ENCODE measurements at places on chromosomes 4 and X. TPM values are rescaled to one million over a fixed set of nuclear protein-coding genes. Genes with fewer than 3 reads are reported as not detected.

GRCh38 chrX:136067966-136068365 lies 79.4 kb upstream of the FHL1 start:
- no peak for DNase-seq

The ADH6 gene
- total RNA-seq = not detected

- DNase-seq = no peak
These were observed 380.8 kb downstream of the BCOR start for GRCh38 chrX:39716802-39717540.

The CFAP97 gene
- 19.7 TPM for total RNA-seq

The MCUB gene
- total RNA-seq = 39.9 TPM

DNA sequence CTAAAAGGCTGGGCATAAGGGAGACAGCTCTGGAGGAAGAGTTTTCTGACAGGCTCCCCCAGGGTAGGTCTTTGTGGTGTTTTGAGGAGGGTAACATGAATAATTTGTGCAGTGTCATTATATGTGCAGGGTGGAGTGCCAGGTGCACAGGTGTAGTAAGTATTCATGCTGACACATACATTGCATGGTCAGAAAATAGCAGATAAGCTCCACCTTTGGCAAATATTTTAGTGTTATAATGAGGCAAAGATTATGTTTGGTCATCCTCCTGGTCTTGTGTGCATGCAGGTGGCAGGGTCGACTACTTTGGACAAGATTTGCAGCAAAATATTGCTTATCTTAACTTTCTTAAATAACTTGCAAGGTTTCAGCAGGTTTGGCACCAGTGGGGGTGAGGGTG lies 910.4 kb upstream of the PCDH10 start:
- DNase-seq = no peak

The NLGN3 gene
- total RNA-seq = 0.58 TPM

DNA sequence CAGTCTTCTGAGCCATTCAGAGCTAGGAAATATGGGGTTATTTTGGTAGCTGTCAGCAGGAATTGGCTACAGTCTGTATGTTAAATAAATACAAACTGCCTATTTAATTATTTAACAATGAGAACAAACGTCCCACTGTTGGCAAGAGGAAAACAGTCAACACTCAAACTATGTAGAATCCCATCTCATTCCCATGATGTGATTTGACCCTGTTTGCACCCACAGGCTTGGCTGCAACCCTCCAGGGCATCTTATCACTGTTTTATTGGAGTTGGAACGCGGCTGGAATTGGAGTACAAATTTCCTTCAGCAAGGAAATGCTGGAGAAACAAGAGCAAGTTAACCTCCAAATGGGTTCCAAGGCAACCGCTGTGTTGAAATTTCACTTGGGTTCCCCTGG lies 124.0 kb downstream of the KIT start:
- peak; percentile 15 for DNase-seq

The SLC38A5 gene
- total RNA-seq = 13.8 TPM

- no peak for DNase-seq
These were observed 33.3 kb upstream of the FAM47C start for GRCh38 chrX:36974911-36975310.

- no peak for DNase-seq
These were observed 5.7 kb downstream of the MXD4 start for GRCh38 chr4:2256156-2256731.

- no peak for DNase-seq
These were observed 57.1 kb downstream of the MAP7D2 start for GRCh38 chrX:20059467-20060128.

DNA sequence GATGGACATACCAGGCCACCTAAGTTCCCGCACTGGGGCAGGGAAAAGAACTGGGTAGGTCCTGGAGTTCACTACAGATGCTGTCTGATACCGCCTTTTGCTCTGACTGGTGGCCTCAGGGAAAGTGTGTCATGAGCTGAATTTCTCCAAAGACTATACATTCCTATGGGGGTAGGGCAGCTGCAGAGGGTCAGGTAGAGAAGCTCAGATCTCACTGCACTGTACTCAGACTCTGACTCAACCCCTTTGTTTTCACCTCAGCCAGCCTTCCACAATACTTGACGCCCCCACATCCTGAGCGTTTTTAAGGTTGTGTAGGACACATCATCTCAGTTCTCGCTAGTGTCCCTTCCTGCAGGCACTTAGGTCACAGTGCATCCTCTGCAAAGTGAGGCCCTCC lies 7.8 kb downstream of the GATB start:
- no peak for DNase-seq

DNA sequence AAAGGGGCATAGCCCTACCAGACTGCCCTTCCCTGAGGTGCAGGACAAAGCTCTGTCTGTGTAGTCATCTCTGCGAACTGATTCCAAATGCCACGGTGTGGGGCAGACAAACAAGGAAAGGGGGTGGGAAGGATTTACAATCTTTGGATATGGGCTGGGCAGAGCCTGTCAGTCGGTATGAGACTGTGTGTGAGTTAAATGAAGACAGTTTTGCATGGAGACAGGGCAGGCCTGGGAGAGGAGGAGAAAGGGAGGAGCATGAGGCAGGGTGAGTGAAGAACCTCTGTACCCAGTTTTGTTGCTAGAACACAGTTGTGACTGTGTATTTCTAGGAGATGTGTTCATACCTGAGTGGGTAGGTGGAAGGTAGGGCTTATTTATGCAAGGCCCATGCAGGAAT lies 59.4 kb upstream of the MSN start:
- no peak for DNase-seq

The POF1B gene
- total RNA-seq = 6.6 TPM

The CPLX1 gene
- 0.28 TPM for total RNA-seq

GRCh38 chr4:158949099-158949498 lies 153.8 kb upstream of the RAPGEF2 start:
- DNase-seq = no peak

DNA sequence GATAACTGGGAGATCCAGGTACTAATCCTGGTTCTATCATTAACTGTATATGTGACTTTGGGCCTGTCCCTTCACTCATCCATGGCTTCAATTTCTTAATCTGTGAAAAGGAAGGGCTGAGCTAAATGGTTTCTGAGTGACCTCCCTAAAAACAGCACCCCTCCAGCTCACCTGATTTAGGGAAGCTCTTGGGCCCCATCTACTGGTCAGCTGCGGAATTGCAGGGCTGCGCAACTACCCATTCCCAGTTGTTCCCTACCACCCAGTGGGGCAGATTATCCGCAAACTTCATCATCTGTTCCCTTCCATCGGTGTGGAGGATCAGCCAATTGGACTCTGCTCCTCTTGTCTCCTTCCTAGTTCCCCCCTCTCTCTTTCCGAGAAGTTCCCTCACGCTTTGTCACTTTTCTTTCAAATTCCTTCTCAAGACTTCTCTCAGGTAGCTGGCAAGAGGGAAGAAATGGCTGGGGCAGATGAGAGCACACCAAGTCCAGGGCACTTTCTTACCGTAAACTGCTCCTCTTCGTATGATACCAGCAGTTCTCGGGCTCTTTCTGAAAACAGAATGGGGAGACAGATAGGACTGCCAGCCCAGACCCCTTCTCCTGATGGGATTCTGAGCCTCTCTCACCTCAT lies 5.8 kb downstream of the LAS1L start:
- peak; percentile 41 for DNase-seq

- DNase-seq = no peak
These were observed 383.2 kb downstream of the EPHA5 start for GRCh38 chr4:65287071-65287470.

GRCh38 chrX:55874807-55875206 lies 157.3 kb downstream of the RRAGB start:
- no peak for DNase-seq

DNA sequence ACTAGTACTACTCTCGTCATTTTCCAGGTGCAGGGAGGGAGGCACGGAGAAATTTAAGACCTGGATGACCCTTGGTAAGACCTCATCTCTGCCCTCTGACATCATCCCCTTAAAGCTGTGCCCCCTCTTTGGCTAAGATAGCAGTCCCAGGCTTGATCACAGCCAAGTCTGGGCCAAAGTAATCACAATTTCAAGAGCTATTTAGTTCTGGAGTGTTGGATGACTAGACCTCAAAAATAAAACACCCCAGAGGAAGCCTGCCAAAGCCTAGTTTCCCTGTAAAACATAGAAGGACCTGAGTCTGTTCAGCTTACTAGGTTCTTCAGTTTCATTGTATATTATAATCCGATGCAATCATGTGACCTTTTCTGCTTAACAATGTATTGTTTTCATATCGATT lies 144.6 kb upstream of the ARHGEF9 start:
- DNase-seq = no peak

The RAI2 gene
- not detected for total RNA-seq

- DNase-seq = no peak
These were observed 252.5 kb downstream of the GPM6A start for GRCh38 chr4:175559526-175559925.

GRCh38 chr4:26420438-26420837 lies 69.8 kb downstream of the CCKAR start:
- DNase-seq = no peak

- DNase-seq = peak; percentile 65
These were observed 126.8 kb downstream of the KLHL8 start for GRCh38 chr4:87093443-87094123.

The CENPE gene
- total RNA-seq = 49.3 TPM

The RNF150 gene
- total RNA-seq = 23.4 TPM

- DNase-seq = no peak
These were observed 51.6 kb upstream of the BLTP1 start for GRCh38 chr4:122100508-122100907.

The MAGEC1 gene
- total RNA-seq = 1.4 TPM

The CT55 gene
- 0.08 TPM for total RNA-seq

The TASL gene
- not detected for total RNA-seq

- DNase-seq = no peak
These were observed 434.9 kb downstream of the ARHGAP24 start for GRCh38 chr4:85909851-85910250.

The PNCK gene
- total RNA-seq = not detected

DNA sequence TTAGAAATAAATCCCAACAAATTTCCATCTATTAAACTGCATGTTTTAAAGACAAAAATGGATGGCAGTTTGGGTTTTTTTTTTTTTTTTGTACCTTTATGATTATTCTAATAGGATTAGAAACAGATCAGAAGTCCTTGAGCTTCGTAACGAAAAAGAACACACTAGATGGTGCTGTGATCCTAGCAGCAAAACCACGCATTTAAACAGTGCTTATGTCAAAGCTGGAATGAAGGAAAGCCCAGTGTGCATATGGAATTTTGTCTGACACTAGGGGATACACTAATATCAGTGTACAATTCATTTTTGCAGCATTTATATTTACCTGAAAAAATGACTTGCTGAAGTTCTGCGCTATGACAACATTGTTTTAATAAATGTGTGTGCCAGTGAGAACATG lies 229.1 kb downstream of the VEGFC start:
- peak; percentile 7 for DNase-seq

The FRMPD3 gene
- total RNA-seq = not detected

DNA sequence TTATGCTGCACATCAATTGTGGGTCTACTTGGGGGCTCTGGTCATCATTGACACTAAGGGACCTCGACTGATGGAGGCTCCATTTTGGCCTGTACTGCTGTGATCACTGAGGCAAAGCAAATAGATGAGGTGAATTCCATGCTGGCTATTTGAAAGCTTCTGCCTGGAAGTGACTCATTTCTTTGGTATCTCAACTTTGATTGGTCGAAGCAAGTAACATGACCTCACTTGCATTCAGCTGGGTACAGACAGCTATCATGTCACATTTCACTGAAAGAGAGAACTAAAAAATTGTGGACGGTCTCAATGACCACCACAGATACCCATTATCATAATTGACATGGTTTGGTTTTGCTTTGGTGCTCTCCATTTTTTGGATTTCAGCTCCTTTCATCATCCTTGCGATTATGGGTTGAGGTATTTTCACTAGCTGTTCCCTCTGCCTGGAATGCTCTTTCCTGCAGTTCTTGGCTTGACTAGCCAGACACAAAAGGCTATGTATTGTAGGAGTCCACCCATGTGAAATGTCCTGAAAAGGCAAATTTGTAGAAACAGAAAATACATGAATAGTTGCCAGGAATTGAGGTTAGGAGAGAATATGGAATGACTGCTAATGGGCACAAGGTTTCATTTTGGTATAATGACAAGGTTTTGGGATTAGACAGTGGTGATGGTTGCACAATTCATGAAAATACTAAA lies 369.2 kb upstream of the LCORL start:
- DNase-seq = no peak

DNA sequence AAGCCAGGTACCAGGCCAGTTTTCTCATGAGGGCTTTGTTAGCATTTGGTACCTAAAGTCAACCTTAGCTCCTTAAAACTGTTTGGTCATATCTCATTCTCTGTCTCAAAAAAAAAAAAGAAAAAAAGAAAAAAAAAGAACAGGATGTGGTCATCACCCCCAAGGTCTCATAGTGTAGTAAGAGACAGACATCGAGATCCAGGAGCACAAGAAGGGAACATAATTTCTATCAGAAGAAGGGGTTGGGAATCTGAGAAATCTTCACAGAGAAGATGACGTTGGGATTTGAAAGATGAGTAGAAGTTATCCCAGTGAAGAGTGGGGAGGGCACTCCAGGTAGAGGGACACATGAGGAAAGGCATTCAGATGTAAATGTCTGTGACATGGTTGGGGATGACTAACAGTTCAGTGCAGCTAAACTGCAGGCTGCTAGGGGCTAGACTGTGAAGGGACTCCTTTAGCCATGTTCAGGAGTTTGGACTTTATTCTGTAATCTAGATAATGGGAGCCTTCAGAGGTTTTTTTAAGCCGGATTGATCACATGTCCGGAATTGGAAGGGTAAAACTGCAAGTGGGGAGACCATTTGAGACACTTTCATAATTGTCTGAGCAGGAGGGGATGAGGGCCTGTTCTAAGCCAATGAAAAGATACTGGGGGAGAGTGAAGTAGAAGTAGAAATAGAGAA lies 26.9 kb upstream of the GJB1 start:
- no peak for DNase-seq

DNA sequence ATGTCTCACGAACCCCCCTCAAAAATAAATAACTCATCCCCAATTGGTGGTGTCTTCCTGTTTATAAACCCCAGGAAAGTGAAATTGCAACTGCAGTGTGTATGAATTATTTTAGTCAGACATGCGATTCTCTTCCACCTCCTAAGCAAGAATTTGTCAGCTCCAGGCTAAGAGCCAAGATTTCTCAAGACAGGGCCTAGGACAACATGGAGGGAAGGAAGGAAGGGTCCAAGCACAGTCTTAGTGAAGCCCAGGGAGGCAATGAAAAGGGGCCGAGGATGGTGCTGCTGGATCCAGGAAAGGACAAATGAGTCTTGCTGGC lies 20.0 kb downstream of the SH3KBP1 start:
- DNase-seq = no peak

The FRMPD4 gene
- not detected for total RNA-seq

GRCh38 chr4:157265281-157265680 lies 44.8 kb downstream of the GRIA2 start:
- DNase-seq = peak; percentile 52

The PYURF gene
- 155 TPM for total RNA-seq

DNA sequence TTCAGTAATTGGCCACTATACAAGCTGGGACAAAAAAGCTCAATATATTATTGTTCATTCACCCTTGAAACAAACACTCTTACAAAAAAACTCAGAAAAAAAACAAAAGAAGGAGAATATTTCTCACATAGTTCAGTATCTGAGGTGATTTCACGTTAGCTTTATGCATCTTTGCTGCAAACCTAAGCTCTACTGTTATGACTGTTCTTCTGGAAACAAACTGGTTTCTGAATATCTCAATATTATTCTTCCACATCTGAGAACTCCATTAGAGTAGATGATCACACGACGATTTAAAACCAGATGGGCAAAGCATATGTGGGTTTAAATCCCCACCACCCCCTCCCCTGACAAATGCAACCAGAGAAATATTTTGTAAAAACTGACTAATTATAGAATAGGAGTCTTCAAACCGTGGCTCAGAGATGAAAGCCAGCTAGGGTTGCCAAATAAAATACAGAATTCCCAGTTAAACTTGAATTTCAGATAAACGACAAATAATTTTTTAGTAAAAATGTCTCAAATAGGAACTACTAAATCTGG lies 182.0 kb upstream of the FAM241A start:
- no peak for DNase-seq

- peak; percentile 69 for DNase-seq
These were observed 71.0 kb downstream of the AFF1 start for GRCh38 chr4:87005690-87006425.
